ENCODE measurements at places on chromosomes 6 and 20.

DNA sequence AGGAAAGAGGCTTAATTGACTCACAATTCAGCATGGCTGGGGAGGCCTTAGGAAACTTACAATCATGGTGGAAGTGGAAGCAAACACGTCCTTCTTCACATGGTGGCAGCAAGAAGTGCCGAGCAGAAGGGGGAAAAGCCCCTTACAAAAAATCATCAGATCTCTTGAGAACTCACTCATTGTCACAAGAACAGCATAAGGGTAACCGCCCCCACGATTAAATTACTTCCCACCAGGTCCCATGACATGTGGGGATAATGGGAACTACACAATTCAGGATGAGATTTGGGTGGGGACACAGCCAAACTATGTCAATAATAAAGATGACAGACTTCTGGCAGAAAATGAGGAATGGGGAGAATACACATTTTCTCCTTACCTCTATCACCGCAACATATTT, 20.5 kb upstream of the OCSTAMP start:
- no peak for DNase-seq

- DNase-seq, result no peak
Observed at GRCh38 chr20:51140671-51141070, 117.8 kb upstream of the KCNG1 start.

DNA sequence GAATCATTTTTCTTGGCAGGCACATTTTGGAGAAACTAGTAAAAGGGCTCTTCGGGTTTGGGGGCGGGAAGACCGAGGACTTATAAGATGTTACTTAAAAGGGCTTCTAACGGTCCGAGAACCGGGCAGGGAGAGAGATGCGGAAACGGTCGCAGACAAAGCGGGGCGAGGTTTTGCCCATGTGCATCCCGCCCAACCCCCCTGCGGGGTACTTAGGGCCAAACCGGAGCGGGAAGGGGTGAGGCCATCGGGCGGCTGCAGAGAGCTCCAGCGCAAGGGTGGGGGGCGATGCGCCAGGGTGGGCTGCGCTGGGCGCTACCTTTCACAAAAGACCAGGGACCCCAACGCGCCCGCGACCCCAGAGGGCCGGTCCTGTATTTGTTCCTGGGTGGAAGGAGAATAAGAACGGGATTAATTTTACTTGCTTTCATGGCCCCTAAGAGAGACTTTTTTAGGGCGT, 616 bp downstream of the TUBB start:
- peak; percentile 23 for DNase-seq

- no peak for DNase-seq
Observed at GRCh38 chr6:138482816-138483215, 16.5 kb downstream of the NHSL1 start.

- DNase-seq, result no peak
Observed at GRCh38 chr6:153340568-153340967, 209.5 kb upstream of the RGS17 start.

DNA sequence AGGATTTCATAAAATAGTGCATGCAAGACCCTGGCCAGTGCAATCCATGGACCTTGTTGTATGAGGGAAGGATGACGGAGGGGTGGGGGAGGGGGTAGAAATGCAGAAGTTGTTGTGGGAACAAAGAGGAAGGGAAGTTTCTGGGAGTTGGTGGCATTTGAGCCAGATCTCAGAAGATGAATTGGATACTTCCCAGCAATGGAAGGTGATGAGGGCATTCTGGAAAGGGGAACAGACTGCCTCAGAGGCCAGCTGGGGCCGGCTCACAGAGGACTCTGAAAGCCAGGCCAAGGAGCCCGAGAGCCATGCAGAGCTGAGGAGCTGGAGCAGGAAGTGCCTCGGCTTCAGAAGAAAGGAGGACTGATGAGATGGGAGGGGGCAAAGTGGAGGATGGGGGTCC, 2.7 kb downstream of the TMEM74B start:
- DNase-seq, result no peak

GRCh38 chr6:14743474-14744211, 502.2 kb upstream of the JARID2 start:
- DNase-seq, result no peak

DNA sequence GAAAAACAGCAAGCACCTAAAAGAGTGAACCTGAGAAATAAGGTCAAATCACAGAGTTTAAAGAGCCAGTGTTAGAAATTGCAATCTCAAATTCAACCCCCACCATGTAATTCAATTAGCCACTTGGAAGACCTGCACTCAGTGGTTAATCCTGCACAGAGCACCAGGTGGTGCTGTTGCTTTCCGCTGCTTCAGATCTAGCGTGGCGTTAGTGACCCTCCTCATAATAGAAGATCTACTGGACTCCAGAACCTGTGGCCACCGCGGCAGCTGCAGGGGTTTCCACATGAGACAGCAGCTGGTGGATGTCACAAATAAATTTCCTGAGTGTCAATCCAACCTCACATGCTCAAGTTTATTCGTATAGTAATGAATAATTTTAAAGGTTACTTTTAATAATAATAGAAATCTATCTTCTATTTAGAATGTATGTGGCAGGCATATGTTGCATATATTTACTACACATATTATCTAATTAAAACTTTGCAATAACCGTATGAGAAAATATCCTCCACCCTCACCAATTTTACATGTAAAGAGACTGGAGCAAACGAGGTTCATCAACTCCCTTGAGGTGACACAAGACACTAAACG, 84.4 kb downstream of the SYNE1 start:
- no peak for DNase-seq

DNA sequence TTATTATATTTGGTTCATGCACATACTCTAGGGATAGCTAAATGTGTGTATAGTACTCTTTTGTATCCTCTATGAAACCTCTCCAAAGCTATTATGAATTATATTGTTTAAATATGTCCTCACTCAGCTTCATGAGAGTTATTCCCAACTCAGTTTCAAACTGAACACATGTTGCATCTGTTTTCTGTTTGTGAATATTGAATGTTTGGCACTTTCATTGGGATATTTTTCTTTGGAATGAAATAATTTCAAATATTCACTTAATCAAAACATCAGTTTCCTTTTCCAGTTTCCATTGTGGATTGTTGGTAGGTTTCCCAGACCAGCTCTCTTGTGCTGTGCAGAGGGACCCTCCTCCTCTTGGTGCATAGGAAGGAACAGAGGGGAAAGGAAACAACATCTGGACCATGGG, 46.6 kb downstream of the HDAC2 start:
- no peak for DNase-seq

DNA sequence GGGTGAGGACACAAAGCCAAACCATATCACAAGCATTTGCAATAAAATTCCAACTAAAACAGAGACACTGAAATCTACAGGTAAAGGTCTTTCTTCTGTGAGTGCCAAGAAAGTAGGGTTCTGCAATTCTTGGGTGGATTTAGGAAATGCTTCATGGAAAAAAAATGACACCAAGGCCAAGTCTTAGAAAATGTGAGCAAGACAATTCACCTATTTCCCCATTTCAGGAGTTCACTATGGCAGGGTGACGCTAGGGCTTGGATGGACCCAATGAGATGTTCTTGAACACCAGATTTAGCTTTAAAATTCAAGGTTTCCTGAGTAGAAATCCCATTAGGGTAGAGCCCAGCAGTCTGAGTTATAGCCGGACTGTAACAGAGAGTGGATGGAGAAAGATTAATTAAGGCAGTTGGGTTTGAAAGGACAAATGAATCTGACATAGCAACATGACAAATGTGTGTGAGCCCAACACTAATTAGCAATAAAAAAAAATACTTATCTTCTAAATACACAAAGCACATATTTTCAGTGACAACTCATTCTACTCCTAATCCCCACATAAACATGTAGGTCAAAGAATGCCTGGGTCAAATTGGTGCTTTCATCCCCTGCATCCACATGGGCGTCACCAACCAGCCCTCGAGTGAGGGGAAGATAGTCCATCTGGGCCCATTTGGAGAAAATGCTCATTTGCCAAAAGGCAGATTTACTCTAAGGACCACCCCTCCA, 180.4 kb upstream of the JARID2 start:
- DNase-seq, result no peak

DNA sequence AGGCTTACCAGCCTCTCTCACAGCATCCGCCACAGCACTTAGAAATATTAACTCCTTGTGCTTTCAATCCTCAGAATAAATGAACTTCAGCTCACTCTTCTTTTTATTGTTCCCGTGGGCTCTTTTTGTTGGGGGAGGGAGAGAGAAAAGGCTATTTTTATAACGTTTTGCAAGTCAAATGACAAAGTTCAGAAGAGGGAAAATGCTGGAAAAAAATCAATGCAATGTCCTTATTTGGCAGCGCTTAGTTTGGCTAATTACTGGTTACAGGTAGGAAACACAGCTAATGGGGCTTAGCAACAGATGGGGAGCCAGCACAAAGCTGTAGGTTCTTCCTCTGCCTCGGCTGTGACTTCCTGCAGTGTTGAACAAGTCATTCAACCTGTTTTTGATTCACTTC, 1067.0 kb upstream of the MAP3K7 start:
- DNase-seq, result no peak

DNA sequence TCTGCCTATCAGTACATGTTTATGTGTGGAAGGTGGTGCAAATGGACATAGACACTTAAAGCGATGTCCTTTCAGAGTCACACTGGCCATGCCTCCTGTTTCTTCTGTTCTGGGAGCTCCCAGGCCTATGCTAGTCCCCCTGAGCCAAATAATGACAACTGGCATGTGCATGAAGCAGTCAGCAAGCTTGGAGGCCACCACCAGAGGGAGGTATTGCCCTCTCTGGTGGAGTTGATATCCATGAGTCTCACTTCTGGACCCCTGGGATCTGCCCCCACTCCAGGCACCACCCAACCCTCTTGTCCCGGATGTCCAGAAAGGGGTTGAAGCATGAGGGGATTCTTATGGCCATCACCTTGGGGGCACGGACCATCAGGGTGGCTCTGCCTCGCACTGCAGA, 172.2 kb downstream of the AIG1 start:
- no peak for DNase-seq

DNA sequence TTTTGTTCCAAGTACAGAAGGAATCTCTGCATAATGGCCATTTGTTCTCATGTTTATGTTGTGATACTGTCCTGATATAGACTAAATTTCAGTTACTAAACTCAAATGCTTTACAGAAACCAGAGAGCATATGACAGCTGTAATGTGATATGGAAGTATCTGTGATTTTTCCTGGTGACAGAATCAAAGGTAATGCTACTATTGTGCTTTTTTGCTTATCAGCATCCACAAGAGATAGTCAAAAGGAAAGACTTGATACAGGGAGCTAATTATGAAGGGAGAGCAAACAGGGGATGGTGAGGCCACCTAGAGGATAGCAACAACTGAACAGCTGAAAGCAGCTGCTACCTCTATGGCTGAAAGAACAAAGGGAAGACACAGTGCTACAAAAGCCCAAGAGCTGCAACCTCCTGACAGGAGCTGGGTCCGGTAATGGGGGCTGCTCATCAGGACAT, 181.4 kb downstream of the PHF3 start:
- DNase-seq, result no peak

DNA sequence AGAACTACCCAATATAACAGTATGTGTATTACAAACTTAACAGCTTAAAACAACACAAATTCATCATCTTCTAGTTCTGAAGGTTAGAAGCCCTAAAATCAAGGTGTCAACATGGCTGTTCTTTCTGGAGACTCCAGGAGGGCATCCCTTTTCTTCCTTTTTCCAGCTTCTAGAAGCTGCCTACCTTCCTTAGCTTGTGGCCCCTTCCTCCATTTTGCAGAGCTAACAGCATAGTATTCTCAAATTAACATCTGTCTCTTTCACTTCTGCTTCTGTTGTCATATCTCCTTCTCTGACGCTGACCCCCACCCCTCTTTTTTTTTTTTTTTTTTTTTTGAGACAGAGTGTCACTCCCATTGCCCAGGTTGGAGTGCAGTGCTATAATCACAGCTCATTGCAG, 52.8 kb upstream of the AKIRIN2 start:
- DNase-seq, result no peak

DNA sequence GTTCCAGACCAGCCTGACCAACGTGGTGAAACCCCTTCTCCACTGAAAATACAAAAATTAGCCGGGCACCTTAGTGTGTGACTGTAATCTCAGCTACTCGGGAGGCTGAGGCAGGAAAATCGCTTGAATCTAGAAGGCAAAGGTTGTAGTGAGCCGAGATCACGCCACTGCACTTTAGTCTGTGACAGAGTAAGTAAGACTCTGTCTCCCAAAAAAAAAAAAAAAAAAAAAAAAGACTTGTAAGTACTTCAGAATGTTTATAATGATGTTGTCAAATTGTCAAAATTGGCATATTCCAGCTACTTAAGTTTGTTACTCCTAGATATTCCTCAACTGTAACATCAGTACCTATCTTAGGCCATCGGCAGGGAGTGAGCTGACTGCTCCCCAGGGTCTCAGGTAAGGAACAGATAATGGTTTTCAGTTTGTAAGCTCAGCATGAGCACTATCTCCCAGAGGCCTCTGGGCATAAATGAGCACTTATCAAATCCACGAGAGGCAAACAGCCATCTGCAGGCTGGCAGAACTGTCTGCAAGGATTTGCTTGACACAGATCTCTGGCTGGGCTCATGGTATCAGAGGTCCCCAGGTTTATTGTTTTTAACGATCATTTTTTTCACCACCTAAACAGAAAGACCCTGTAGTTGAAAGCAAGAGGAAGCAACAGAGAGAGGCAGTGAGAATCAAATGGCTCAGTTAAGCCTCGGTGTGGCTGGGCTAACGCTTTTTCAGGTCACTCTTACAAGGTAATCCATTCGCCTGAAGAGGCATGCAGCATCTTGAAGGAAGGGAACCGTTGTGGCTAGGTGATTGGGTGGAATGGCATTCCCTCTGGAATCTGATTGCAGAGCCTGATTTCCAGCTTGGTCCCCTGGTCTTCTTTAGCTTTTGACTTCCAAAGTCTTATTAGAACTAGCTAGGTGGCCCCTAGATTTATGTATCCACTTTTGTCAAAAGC, 115.9 kb downstream of the LY86 start:
- DNase-seq, result no peak

- DNase-seq, result no peak
Observed at GRCh38 chr6:42159431-42160024, 13.6 kb upstream of the GUCA1A start.

- no peak for DNase-seq
Observed at GRCh38 chr6:163804991-163805390, 390.5 kb downstream of the QKI start.

DNA sequence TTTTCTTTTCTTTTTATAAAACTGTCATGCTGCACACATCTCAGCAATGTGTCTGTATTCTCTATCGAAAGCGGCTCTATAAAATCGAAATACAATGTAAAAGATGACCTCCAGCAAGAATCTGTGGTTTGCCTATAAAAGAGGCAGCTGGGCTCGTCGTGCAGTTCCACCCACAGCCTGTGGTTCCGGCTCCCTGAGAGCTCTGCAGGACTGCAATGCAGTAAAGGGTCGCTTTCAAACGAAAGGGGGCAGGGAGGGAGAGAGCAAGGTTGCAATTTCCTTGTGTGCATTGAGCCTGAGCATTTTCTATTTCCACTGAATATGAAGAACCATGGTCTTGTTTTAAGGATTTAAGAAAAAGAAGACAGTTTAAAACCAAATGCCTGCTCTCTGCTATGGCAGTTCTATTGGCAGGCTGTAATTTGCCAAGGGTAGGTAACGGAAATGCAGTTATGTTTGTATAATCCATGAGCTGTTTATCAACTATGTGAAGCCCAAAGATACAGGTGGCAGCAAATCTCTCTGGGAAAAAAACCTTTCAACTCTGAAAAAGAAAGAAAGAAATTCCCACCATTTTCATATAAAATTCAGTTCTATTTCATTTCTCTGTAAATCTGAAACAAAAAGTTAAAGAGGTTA, 236.5 kb downstream of the HACE1 start:
- no peak for DNase-seq

- no peak for DNase-seq
Observed at GRCh38 chr6:110484321-110484720, 7.9 kb upstream of the SLC22A16 start.

GRCh38 chr6:22222469-22222868, 74.4 kb downstream of the PRL start:
- no peak for DNase-seq

Measured in T-helper 17 cell (primary cell).